ENCODE measurements at places on chromosomes 4 and X.

- DNase-seq: no peak
Measured at GRCh38 chr4:69977582-69977981, 12.1 kb upstream of the CSN2 start.

GRCh38 chrX:108029928-108030711 lies 14.7 kb upstream of the VSIG1 start:
- no peak for DNase-seq

GRCh38 chr4:94540476-94540875 lies 88.7 kb downstream of the PDLIM5 start:
- no peak for DNase-seq

DNA sequence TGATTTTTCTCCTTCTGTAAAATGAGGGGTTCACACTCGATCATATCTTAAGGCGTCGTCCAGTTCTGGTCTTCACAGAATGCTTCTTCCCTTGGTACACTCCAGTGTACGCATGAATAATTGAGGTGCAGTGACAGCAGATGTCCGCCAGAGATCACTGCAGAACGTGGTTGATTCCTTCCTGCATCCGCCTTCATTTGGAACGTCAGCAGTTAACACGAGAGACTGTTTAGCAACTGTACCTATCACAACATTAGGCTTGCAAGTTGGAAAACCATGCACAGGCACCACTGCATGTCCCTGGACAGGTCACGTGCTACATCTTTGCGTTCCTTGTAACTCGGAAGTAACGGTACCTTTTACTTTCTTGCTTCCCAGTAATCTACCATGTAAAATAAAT lies 66.0 kb upstream of the GEMIN8 start:
- no peak for DNase-seq

DNA sequence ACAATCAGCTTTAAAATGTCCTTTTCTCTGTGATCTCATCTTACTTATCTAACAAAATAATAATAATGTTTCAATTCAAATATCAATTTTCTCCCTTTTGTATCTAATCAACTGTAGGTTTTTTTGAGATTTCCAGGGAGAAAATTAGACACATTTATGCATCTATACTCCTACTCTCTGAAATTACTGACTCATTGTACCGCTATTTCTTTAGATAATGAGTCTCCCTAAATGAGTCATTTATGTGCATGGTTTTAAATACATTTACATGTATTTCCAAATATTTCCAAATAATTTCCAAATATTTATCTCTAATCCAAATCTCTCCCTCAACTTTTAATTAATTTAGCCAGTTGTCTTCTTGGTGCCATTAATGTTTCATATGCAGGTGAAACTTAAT lies 621.0 kb downstream of the TECRL start:
- DNase-seq: no peak

DNA sequence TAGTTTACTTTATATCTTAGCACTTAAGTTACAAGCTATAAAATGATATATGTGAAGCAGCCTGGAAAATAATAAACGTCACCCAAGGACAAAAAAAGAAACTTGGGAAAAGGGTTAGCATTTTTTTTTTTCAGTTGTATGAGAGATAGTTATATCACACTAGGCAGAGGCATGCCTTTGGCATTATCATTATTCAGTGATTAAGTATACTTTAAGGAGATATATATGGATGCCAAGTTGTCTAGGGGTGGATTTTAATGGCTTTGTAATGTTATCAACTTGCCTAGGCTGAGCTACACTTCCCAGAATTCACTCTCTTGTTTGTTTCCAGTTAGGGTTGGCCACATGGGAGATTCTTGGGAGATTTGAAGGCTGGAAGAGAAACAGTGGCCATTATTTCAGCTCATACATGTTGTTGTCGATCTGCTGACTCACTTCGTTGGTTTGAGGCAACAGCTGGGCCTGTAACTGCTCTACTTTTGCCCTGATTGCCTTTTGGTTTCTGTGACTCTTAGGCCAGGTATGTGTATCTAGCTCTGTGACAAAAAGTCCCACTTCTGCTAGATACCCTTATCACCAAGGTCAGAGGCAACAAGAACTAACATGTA lies 11.5 kb upstream of the SRPX start:
- no peak for DNase-seq

DNA sequence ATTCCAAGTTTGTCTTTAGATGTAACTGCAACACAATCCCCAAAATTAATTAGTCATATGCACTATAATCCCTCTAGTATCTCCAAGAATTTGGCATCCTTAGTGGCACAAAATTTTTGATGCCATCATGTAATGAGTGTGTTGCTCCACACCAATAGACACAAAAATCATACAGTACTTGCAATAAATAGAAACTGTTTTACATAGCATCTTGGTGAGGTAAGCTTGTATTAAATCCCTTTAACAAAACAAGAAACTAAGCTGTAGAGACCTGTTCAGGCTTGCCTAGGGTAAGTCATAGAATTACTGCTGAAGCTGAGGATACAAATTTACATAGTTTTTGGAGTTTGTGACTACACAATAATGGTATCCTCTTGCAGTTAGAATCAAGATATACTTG lies 64.5 kb upstream of the PRSS12 start:
- no peak for DNase-seq

- DNase-seq: no peak
Measured at GRCh38 chr4:61200916-61201526, 895 bp downstream of the ADGRL3 start.

- DNase-seq: no peak
Measured at GRCh38 chr4:36081185-36081584, 163.1 kb downstream of the ARAP2 start.

DNA sequence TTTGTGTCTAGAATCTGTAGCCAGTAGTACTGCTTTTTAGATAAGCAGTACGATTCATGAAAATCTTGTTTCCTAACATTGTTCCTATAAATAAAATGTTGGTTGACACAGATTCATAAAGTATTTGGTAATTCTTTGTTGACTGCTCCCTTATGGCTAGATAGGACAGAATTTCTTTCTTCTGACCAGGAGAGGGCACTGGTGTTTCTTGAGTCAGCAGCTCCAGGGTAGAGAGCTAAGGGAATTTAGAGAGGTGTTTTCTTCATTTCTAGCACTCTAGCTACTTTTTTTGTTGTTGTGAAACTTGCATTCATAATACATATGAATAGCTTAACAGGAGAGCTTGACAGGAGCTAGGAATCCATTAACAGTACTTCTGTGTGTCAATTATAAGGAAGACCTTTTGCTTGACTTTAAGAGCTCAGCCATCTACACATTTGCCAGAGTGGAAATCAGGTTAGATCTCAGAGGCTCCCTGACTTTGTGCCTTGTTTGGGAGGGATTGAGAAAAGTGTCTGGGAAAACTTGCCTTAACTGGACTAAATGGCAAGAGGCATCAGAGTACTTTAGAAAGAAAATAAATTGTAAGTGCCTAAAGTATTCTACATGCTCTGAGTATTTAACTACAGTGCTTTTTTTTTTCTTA lies 756.1 kb downstream of the SH3BGRL start:
- no peak for DNase-seq

GRCh38 chr4:13294961-13295605 lies 189.1 kb downstream of the RAB28 start:
- no peak for DNase-seq

- DNase-seq: no peak
Measured at GRCh38 chr4:32824336-32824735, 2104.2 kb downstream of the PCDH7 start.

DNA sequence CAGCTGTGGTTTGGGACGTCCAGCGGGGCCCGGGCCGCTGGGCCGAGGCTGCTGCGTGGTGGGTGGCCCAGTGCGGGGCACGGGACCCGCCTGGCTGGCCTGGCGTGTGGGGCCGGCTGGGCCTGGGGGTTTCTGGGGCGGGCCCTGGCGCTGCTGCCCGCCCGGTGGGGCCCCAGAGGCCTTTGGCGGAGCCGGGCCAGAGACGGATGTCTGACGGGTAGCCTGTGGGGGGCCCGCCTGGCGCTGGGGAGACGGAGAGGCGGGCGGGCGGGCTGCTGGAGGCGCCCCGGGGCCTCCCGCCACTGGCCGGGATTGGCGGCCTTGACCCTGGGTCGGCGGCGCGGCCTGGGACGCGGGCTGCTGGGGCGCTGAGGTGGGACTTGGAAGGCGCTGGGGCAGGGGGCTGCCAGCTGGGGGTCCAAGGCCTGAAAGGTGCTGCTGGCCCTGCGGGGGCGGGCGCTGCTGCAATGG lies 8.1 kb upstream of the TIMP1 start:
- DNase-seq: no peak

DNA sequence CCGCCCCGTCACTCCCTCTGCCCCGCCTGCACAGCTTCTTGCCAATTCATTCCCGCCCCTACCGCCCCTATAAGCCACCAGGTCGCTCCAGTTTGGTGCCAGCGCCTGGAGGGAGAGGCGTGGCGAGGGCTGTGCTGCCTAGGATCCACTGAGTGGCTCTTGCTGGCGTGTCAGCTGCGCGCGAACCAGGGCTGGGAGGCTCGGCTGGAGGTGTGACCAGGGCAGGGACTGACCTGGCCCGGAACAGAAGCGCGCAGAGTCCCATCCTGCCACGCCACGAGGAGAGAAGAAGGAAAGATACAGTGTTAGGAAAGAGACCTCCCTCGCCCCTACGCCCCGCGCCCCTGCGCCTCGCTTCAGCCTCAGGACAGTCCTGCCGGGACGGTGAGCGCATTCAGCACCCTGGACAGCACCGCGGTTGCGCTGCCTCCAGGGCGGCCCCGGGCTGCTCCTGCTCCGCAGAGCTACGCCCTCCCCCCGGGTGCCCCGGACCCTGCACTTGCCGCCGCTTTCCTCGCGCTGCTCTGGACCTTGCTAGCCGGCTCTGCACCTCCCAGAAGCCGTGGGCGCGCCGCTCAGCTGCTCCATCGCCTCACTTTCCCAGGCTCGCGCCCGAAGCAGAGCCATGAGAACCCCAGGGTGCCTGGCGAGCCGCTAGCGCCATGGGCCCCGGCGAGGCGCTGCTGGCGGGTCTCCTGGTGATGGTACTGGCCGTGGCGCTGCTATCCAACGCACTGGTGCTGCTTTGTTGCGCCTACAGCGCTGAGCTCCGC lies at the start of gene GPR78:
Gene GPR78 (plus strand): TSS at position 72 of the 773 bp plus-strand sequence. CDS start 591 bp downstream, at position 663.
- DNase-seq: peak; percentile 7

- DNase-seq: no peak
Measured at GRCh38 chrX:1306909-1307625, 29.5 kb upstream of the IL3RA start.

All from stimulated activated CD4-positive, alpha-beta T cell treated with anti-CD3 and anti-CD28 coated beads, Interleukin-15, amount 100 ng/mL, for 1 hour (primary cell).